ENCODE measurements at places on chromosomes 16 and 17.
A peak's percentile ranks its signal among the peaks of the same experiment; 100 is the strongest.

DNA sequence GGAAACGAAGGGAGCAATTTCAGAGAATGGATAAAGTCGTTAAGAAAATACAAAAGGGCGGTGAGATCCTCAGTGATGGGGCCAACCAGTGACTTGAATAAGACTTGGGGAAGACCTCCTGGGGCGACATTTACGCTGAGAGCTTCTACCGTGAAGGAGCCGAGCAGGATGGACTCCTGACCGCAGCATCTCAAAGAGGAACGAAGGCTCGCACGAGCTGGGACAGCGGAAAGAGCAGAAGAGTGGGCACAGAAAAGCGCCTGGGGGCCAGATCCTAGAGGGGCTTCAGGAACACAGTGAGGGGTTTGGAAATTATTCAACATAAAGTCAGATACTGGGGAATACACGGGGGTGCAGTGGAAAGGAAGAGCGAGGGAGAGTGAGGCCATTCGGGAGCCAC, 17.5 kb downstream of the ZNF750 start:
- no peak for DNase-seq

DNA sequence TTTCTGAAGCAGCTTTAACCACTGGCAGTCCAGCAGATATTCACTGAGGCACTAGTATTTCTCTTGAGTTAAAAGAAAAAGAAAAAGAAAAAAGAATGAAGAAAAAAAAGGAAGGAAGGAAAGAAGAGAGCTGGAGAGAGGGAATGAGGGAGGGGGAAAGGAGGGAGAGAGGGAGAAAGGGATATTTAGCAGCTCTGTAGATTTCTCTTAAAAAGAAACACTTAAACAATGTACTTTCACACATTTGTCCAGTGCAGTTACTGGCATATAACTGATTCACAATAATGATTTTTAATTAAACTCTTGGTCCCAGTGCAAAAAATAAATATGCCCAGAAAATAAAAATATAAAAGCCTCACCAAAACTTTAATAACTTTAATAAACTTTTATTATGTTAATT, 386.4 kb downstream of the KCNJ2 start:
- DNase-seq = no peak

GRCh38 chr17:81726004-81726403, 13.9 kb downstream of the SLC25A10 start:
- no peak for DNase-seq

GRCh38 chr16:17612336-17612735, 141.6 kb upstream of the XYLT1 start:
- no peak for DNase-seq

- DNase-seq = peak; percentile 14
These were observed 45.4 kb downstream of the NFAT5 start for GRCh38 chr16:69611103-69611640.

DNA sequence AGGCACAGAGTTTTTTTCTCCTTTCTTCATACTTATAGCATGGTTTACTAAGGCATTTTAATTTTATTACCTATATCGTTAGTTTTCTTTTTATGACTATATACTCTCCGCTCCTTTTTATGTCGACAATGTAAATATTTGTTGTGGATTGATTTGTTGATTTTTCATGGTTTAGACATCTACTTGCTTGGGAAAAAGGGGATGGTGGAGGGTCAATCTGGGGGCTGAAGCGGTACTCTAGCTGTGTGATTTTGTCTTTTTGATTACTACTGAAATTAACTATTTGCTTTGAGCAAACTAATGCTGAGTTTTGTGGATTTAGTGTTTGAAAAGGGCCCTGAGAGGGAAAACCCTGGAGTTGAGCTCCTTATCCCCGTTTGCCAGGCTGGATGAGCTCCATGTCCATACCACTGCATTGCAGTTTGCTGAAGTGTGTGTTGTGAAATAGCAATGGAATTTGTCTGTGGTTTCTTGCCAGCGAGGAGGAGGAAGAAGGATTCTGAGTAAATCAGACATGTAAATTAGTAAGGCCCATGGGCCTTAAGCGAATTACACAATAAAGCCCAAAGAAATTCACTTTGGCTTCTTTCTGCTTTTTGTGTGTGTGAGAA, 72.0 kb downstream of the FTO start:
- peak; percentile 77 for DNase-seq

DNA sequence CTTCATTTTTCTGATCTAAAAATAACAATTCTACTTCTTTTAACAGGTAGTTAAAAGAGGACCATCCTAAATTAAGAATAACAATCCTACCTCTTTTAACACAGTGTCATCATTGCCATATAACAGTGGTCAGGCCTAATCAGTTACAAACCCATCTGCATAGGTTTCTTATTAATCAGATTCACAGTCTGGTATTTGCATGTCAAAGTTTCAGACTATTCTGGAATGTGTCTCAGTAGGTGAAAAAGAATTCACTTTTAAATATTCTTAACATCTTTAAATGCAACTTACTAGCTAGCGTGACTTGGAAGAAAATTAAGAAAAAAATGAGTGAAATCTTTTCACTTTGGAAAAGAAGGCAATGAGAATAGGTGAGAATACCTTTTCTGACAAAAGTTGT, 6.8 kb upstream of the KRT12 start:
- peak; percentile 53 for DNase-seq

DNA sequence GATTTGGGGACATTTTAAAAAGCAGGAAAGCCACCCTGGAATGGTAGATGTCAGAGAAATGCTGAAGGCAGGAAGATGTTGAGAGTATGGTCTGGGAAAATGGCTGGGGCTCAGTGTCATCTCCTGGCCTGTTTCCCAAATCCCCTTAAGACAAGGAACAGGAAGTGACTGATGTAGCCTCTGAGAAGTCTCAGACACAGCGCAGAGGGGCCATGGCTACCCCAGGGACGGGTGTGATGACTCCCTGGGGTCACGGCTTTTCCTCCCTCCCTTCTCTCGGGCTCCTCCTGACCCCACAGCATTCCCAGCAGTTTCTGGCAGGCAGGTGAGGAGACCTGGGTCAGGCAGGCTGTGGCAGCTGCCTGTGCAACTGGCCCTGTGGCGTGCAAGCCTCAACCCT, 45.4 kb downstream of the RAP1GAP2 start:
- DNase-seq = no peak

DNA sequence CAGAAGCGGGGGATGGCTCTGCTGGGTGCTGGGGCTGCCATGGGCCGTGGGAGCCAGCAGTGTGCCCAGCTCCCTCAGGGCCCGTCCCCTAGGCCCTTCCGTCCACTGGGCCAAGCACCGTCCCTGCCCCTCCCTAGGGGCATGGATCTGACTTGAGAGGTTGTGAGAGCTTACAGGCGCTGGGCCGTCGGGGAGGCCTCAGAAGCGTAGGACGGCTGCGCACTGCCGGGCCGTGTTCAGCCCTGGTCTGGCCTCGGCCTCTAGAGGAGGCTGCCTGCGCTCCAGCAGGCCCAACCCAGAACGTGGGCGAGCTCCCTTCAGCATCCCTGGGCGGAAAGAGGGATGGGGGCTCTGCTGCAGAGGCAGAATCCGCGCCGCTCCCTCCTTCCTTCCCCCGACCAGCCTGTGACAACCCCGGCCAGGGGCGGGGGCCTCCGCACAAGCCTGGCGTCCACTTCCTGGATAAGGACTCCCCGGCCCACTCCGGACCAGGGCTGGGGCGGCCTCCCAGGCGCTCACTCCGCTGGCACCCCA, 685 bp upstream of the MPG start:
- peak; percentile 62 for DNase-seq

- DNase-seq = no peak
These were observed 8.5 kb downstream of the SCGB1C2 start for GRCh38 chr17:145671-146541.

DNA sequence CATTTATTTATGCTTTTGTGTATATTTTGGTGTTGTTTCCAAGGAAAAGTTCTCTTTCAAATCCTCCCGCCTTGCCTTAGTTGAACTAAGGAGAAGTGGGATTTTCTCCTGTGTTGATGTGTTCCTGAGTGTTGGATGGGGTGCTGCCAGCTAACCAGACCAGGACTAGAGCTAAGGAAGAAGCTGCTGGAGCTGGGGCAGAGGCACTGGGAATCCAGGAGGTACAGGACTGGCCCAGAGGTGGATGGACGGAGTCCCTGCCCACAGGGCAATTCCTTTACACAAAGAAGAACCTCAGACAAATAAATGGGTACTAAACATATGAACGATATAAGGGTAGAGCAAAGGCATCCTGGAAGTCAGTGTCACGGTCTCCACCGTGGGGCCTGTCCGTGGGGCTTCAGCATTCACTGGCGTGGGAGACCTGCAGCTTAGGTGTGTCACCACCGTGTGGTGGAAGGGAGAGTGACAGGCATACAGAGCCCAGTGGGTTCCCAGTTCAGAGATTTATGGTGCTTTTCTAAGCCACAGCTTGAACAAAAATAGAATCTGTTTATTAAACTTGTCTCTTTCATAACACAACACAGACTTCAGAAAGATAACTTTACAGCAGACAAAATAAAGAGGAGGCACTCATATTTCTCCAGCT, 270.7 kb downstream of the NTN1 start:
- DNase-seq = peak; percentile 57

GRCh38 chr17:51537996-51538550, 277.7 kb downstream of the UTP18 start:
- no peak for DNase-seq

DNA sequence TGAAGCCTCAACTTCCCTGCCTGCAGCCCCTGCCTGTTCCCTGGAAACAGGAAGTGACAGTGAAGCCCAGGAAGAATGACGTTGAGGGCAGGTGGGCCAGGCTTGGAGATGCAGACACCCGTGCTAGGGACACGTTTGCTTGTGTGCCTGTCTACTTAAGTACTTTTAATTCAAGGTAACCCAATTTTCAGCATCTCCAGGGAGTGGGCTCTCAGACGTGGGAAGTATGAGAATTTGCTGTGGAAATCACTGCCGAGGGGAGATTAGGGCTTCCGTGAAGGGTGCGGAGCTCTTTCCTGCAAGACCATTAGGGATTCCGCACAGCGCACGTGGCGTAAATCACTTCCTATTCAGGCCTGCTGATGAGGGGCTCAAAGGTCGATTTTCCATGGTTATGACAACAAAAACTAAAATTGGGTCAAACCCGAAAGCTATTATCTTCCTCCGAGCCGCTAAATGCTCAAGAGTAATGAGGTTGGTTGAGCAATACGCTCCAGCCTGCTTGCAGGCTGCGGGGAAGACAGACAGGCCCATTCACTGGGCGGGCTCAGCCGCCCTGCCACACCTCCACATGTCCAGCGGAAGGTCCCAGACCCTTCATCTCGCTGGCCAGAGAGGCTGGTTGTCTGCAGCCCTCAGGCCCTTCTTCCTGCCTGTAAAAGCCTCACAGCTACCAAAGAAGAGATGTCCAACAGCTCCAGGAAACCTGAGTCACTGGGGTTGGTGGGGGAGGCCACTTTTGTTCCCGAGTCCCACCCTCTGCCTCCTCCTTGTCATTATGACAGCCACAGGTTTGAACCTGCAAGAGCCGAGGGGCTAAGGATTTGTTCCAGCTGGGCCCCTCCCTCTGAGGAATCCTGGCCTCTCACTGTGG, 109.9 kb downstream of the RBFOX3 start:
- DNase-seq = no peak

DNA sequence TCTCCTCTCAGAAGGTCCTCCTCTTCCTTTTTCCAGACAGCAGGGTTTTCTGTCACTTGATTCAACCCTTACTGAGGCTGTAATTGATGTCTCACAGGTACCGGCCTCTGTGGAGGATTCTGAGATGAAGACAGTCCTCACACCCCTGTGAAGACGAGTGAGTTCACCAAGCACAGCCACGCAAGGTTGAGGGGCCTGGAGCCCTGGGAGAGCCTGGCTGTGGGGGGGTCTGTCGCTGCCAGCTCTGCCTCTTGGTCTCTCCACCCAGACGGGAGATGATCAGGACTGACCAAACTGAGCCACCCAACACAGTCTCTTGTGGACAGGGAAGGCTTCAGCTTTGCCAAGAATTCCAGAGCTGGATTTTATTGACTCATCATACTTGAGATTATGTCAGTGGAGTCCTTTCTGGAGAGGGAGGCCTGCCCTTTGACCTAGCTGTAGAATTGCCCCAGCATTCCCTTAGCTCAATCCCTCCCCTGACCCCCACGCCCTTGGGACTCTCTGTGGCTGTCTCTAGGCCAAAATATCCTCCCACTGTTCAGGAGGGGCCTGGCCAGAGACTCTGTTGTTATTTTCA, 51.1 kb upstream of the CRHR1 start:
- DNase-seq = no peak

Data from trophoblast cell (in vitro differentiated cells and primary cell).